Pons (tissue), 1 donor: ENCODE measurements at places on chromosomes 16 and 17.

GRCh38 chr16:68265078-68265920, 973 bp downstream of the SLC7A6 start:
- DNase-seq = peak; percentile 59

DNA sequence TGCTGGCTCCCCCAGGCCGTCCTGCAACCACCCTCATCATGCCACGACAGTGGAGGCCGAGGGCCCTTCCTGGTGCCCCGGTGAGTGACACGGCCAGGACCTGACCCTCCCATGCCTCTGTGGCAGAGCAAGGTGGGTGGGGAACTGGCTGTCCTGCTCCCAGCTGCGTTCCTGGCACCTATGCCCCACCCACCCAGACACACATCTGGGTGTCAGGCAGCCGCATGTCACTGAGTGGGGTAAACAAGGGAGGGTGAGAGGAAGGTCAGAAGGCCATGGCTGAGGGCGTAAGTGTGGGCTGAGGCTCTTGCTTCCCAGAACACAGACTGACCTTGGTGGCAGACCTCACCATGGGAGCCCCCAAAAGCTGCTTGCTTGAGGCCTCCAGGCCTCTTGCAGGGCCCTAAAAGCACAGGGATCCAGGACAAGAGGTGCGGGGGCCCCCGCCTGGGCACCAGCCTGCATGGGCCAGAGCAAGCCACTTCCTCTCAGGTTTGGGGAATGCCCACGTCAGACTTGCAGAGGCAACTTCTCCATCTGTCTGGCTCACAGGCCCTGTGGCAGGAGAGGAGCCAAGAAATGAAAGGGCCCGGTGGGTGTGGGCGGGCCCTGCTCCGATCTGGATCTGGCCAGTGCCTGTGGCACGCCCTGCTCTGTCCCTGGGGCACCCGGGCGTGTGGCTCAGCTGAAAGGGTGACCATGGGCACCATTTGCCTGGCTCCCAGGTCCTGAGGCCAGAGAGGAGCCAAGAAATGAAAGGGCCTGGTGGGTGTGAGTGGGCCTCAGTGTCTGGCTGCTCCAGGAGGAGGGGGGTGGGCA, 3.9 kb upstream of the CCDC57 start:
- peak; percentile 87 for DNase-seq

DNA sequence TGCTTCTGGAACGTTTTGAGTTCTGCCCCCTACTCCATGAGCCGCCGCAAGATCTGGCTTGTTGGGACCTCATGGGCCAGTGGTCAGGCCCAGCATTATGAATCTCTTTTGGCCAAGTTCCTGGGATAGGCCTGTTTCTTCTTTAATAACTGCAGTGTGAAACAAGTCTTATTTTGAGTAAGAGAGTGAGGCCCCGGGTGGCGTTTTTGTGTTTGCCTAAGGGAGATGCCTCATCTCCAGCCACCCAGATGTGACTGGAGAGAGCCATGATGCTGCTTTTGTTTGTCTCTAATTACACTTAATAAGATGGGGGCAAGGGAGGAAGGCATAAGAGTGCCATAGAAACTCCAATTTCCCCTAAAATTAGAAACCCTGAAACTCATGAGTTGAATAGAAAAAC, 39.8 kb downstream of the KSR1 start:
- DNase-seq = no peak

DNA sequence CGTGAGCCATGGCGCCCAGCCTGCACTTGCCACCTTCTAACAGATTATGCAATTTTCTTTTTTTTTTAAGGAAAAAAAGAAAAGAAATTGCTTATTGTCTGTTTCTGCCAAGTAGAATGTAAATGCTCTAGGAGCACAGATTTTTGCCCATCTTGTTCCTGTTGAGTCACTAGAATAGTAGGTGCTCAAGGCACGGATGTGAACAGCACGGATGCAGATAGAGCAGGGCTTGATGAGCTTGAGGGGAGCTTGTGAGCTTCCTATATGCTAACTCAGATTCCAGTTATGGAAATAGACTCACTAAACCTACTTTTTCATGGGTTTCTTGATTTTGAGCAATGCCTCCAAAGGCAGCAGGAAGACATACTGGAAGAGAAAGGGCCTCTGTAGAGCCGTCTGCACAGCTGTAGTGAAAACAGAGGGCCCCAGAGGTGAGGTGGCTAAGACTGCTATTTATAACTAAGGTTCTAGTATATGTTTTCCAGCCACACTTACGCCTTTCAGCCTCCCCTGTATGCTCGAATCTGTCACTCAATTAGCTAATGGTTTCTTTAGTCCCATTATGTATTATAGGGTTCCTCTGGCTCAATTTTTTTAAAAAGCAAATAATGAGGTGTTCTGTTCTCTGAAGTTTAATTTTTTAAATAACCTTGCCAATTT, 72.8 kb downstream of the WWP2 start:
- DNase-seq = no peak

DNA sequence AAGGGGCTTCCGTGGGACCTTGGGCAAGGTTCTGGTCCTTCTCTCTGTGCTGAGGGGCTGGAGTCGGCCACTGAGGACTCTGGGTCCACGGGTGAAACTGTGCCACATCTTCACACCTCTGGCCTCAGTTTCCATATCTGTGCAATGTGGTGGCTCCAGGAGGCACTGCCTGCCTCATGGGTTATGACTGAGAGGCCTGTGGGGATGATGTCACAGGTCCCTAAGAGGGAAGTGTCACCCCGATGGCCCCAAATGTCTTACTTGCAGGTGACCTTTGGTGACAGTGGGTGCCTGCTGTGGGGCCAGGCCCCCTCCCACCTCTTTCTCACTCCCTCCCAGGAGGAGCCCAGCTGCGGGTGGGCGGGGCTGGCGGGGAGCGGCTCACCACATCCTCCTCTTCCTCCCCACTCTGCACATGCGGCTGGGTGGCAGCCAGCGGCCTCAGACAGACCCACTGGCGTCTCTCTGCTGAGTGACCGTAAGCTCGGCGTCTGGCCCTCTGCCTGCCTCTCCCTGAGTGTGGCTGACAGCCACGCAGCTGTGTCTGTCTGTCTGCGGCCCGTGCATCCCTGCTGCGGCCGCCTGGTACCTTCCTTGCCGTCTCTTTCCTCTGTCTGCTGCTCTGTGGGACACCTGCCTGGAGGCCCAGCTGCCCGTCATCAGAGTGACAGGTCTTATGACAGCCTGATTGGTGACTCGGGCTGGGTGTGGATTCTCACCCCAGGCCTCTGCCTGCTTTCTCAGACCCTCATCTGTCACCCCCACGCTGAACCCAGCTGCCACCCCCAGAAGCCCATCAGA, at the start of gene IL21R:
TSS of gene IL21R (plus strand) at position 407 of the 801 bp plus-strand sequence. CDS start 27,898 bp downstream, outside the sequence.
- DNase-seq = peak; percentile 37

GRCh38 chr17:62109924-62110323, 44.8 kb upstream of the MED13 start:
- no peak for DNase-seq

DNA sequence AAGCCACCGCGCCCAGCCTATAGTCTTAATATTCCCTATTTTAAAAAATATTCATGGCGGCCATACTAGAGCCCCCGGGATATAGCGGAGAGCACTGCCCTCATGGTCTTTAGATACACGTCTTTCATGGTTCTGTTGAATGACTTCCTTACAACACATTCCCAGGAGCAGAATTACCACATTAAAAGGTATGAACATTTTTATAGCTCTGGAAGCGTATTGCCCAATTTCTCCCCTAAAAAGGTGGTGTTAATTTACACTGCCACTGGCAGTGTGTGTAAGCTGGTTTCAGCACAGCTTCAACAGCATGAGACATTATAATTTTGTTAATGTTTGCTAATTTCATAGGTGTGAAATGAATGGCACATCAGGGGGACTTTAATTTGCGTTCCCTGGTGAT, 19.0 kb downstream of the C17orf100 start:
- no peak for DNase-seq

GRCh38 chr16:8634991-8635736, 13.7 kb downstream of the METTL22 start:
- no peak for DNase-seq

DNA sequence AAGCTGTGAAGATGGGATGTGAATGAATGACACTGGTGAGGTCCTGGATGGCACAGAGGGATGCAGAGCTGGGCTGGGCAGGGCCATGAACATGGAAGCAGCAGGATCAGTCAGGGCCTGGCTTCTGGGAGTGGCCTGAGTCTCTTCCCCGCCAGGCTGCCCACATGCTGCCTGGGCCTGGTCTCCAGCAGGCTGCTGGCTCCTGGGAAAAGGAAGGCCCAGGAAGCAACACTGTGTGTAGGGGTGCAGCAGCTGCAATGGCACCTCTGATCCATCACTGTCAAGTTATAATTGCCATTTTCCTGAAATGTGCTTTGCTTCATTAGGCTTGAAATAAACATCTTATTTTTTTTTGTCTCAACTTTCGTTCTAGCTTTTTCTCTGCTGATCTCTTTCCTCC, 260.2 kb upstream of the N4BP1 start:
- no peak for DNase-seq

DNA sequence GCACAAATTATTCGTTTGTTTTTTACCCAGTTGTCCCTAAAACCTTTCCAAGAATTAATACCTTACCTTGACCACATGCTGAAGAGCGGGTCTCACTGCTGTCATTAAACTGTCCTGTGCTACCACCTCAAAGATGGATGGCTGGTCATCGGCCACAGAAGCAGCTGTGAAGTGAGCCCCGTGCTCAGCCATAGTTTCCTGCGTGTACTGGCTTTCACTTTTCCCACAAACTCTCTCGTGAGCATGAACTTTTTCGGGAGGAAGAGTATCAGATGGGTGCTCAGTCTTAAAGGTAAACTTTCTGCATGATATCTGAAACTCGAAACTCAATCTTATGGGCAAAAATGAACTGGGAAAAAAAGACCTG, 558 bp downstream of the PEX12 start:
- DNase-seq = no peak

DNA sequence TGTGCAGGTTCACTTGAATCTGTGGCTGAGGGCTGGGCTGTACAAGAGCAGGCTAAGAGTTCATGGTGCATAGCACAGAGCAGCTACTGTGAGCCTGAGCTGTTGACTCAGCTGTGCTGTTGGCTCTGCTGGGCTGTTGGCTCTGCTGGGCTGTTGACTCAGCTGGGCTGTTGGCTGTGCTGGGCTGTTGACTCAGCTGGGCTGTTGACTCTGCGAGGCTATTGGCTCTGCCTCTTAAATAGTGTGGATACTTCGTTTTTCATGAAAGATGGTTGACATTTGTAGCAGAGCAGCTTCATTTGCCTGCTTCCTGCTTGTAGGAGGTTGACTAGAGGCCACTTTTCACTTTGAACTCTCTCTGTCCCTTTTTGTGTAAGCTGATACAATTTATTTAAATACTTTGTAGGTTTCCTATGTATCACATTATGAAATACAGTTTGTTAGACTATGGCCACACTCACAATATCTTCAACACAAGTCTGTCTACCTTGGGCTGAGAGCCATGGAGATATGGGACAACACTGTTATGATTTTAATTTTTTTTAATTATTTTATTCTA, 40.3 kb upstream of the CCNF start:
- no peak for DNase-seq

DNA sequence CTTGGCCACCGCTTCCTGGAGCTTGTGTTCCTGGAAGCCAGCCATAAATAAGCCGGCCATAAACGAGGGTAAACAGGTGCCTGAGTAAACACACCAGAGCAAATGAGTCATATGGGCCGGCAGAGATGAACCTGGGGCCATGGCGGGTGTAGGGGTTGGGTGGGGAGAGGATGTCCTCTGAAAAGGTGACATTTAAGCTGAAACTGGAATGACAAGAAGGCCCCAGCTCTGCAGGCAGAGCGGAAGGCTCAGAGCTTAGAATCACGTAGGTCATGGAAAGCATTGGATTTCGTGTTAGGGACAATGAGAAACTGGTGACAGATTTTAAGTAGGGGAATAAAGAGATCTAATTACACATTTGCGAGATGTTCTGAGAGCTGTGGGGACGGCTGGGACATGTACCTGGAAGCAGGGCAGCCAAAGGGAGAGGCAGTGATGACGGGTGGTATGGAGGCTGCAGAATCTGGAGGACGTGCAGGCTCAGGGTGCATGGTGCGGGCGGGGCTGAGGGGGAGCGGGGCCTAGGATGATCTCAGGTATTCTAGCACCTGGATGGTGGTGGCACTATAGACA, 8.1 kb upstream of the DNASE1 start:
- DNase-seq = no peak

GRCh38 chr17:45374501-45374900, 57.7 kb upstream of the MAP3K14 start:
- DNase-seq = no peak

DNA sequence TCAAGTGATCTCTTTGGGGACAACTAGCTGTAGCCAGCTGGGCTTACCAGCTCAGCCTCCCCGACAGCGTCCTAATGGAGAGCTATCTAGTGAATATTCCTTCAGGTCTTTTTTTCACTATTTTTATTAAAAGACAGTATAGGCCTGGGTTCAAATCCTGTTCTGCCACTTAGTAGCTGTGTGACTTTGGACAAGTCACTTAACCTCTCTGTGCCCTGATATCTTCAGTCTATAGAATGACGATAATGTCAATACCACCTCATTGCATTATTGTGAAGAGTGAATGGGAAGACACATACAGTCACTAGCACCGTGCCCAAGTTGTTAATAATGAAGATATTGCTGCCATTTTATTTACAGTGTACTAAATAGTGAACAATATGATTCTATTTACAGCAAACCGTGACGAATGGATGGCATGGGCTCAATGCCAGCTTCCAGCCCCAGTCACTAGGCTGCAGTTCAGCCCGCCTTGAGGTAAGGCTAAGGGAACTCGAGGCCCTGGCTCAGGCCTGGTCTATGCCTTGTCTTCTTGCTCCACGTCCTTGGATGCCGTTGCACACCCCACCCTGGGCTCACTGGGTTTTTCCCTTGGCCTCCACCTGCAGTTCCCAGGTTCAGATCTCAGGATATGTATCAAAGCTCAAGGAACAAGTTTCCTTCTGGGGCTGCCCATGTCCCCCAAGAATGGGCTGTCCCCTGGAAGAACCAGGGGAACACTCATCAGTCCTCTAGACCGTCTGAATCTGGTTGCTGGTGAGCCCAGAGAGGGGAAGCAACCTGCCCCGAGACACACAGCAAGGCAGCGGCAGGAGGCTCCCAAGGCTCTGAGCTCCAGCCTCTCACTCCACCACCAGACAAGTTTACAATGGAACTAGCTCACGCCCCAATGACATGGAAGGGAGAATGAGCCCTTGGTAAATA, 95.4 kb upstream of the TNRC6C start:
- no peak for DNase-seq

- DNase-seq = no peak
Measured at GRCh38 chr16:58234831-58235595, 37.1 kb upstream of the CSNK2A2 start.

DNA sequence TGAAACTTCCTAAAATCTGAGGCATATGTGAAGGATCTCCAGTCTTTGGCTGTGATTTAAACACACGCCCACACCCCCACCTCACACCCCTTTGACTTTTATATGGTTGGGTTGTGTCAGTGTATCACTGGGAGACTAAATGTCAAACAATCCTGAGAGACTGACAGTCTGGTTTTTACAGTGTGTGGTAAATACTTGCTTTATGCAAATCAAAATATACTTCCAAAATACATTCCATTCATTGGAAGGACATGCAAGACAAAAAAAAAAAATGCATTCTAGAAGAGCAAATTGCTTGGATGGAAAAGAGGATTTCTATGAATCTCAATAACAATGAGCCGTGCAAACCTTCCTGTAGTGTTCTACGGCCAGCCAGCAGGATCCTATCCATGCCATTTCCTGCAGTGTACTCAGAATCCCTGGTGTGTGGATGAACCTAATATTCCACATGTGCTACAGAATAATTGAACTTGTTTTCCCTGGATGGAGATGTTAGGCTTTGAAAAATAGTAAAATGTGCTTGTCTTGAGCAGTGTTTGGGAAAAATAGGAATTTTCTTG, 602.1 kb upstream of the GOT2 start:
- no peak for DNase-seq
